ENCODE measurements at places on chromosomes 7 and 10. TPM values are rescaled to one million over a fixed set of nuclear protein-coding genes. Genes with fewer than 3 reads are reported as not detected.

FAM180A gene
- total RNA-seq, result 11.9 TPM

- H3K4me3 ChIP-seq, result no peak overlapping the region
- H3K27ac ChIP-seq, result peak overlapping the region; percentile 99
- H3K27me3 ChIP-seq, result no peaks in the 10 kb centered on the region
- peak; percentile 75 for DNase-seq
Observed at GRCh38 chr10:93458821-93459257, 23.3 kb downstream of the MYOF start.

DNA sequence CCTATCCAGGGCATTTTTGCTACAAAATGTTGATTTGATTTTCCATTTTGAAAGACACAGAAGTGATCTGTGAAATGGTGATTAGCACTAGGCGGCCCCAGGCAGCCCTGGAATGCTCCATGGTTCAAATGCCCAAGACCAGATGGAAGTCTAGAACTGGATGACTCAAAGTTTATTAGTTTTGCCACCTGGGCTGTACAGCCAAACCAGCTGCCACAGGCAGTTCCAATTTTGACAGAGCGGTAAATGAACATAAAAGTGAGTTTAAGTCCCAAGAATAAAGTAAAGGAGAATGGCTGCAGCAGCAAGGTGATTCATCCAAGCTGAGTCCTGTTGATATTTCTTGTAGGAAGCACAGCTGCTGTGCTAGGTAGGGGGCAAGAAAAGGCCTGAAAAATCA is 180.5 kb downstream of the SUGCT start:
- H3K27me3 ChIP-seq, result no peaks in the 10 kb centered on the region
- DNase-seq, result no peak
- no peaks in the 10 kb centered on the region for H3K4me1 ChIP-seq
- no peak overlapping the region for H3K4me3 ChIP-seq
- no peaks in the 10 kb centered on the region for H3K36me3 ChIP-seq
- no peak overlapping the region for H3K27ac ChIP-seq

MEOX2 gene
- total RNA-seq, result 14.2 TPM

CSGALNACT2 gene
- 21.6 TPM for total RNA-seq

GRCh38 chr7:106583100-106583499 is 77.9 kb downstream of the CCDC71L start:
- H3K36me3 ChIP-seq, result no peaks in the 10 kb centered on the region
- H3K27ac ChIP-seq, result no peak overlapping the region
- no peak for DNase-seq
- no peak overlapping the region for H3K4me3 ChIP-seq

ANXA11 gene
- total RNA-seq, result 93.4 TPM

PRF1 gene
- 2.2 TPM for total RNA-seq

- H3K27me3 ChIP-seq, result no peaks in the 10 kb centered on the region
- no peak overlapping the region for H3K27ac ChIP-seq
- no peak for DNase-seq
- no peak overlapping the region for H3K4me3 ChIP-seq
Observed at GRCh38 chr10:11961771-11962170, 80.8 kb downstream of the UPF2 start.

MMRN2 gene
- 60.3 TPM for total RNA-seq

ATE1 gene
- 46.8 TPM for total RNA-seq
